ENCODE measurements at places on chromosomes 5 and 9. TPM values are rescaled to one million over a fixed set of nuclear protein-coding genes. Genes with fewer than 3 reads are reported as not detected.

The SPATA31C1 gene
- total RNA-seq: not detected

The PCDHGA7 gene
- 10.0 TPM for total RNA-seq

DNA sequence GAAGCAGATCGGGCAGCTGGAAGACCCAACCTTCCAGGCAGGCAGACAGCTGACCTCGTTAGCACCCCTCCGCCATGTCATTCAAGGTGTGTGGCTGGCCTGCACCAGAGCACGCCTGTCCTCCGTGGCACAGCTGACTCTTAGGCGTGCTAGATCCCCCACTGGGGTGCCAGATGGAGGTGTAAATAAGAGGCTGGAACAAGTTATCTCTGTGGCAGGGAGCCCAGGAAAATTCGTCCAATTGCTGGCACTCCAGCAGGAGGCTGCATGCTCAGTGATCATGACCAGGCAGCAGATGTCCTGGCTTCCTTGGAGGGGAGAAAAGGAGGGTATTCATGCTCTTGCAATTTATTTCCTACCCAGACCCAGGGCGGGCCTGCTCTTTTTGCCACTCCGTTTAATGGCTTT, 7.8 kb upstream of the ALDOB start:
- no peak for DNase-seq

GRCh38 chr5:50415912-50416311, 25.2 kb downstream of the EMB start:
- DNase-seq: no peak

DNA sequence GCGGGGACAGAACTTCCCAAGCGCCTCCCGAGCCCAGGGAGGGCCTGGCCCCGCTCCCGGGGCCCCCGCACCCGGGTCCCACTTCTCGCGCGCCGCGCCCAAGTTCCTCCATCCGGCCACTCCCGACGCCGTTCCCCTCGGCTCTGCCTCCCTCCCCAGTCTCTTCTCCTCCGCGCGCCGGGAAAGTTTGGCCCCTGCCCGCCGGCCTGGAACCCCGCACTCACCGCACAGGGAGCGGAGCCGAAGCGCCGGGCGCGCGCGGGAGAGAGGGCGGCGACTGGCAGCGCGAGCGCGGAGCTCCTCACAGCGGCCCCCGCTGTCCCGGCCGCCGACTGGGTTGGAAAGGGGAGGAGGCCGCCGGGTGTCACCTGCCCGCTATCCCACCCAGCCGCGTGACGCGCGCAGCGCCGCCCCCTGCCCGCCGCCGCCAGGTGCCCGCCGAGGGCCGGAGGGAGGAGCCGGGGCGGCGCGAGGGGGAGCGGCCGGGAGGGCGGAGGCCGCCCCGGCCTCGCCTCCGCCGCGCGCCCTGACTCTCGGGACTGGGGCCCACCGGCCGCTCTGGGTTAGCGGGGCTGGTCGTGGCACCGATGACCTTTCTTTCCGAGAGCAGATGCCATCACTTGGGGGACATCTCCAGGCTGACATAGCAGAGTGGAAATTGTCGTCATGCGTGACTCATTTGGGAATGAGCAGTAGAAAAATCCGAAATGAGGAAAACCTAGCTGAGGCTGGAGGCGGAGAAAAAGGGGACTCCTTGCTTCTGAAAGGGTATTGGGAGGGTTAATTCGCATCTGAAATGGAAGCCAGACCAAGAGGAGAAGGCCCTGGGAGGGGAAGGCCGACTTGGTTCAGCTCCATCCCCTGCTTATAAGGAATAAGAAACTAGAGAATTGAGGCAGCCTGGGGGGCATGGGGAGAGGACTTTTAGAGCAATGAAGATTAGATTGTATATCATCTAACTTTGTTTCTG, at the start of gene ELOVL7:
TSS of gene ELOVL7 (minus strand) at position 334 of the 970 bp plus-strand sequence. CDS start 56,872 bp downstream, outside the sequence.
- DNase-seq: peak; percentile 64

DNA sequence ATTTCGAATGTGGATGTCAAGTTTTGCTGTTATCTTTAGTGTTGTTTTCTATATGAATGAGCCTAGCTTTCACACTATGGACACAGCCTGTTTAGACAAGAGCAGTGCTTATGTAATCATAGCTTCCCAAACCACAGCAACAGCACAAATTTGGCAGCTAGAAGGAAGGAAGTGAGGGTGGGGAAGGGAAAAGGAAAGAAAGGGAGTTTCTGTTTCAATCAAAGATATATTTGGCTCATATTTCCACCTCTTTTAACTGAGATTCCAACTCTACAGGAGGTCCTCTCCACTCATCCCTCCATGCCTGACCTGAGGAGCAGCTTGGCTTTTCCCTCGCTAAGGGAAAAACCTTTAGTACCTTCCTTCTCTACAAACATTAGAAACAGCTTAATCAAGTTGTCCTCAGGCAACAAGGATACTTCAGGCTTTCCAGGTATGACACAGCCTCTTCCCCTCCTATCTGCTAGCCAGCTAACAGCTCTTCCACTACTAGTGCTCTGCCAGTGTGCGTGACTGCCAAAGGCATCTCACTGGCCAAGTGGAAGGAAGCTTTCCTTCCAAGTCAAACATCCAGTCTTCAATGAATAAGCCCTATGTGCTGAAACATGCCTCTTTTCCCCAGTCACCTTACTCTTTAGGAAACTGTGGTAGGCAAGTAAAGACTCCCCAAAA, 268.6 kb upstream of the PTGER4 start:
- DNase-seq: no peak

DNA sequence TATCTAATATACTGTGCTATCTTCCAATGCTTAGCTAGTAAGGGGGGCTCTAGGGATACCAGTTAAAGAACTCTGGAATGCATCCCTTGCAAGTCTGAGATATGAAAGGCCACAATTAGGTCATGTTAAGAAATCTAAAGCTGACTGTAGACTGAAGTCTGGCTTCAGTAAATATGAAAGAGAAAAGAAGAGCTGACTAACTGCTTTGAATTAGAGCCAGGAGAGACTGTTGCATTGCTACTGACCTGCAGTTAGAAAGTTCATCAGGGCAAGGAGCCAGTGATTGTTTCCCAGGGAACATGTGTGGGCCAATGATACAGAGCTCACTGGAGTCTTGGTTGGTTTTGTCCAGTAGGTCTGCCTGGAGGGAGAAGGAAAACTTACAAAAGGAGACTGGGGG, 472.1 kb upstream of the TNC start:
- no peak for DNase-seq

The PCDHA13 gene
- total RNA-seq: 3.5 TPM

The CCIN gene
- not detected for total RNA-seq

The DEPDC1B gene
- 0.29 TPM for total RNA-seq

The PKD2L2 gene
- not detected for total RNA-seq

- DNase-seq: no peak
Observed at GRCh38 chr9:123400926-123401503, 45.0 kb downstream of the CRB2 start.

DNA sequence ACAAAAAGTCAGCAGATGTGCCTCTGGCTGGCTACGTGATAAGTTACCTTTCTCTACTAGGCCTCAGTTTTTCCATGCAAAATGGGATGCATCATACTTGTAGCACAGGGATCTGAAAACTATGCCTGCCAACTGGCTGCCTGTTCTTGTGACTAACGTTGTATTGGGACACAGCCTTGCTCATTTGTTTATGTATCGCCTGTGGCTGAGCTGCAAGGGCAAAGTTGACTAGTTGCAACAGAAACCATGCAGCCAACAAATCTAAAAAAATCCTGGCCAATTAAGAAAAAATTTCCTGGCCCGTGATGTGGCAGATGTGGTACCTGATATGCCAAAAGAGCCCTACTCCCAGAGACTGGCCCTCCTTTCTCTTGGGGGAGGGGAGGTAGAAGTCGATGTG, 131.3 kb downstream of the SEC61B start:
- no peak for DNase-seq

The PRUNE2 gene
- 4.6 TPM for total RNA-seq

- peak; percentile 82 for DNase-seq
Observed at GRCh38 chr5:1385395-1386273, 40.7 kb upstream of the CLPTM1L start.

The UHRF2 gene
- total RNA-seq: 95.6 TPM

- DNase-seq: no peak
Observed at GRCh38 chr5:52786391-52786790, 1.3 kb upstream of the ITGA1 start.

- no peak for DNase-seq
Observed at GRCh38 chr5:14752497-14753071, 88.1 kb downstream of the OTULIN start.

DNA sequence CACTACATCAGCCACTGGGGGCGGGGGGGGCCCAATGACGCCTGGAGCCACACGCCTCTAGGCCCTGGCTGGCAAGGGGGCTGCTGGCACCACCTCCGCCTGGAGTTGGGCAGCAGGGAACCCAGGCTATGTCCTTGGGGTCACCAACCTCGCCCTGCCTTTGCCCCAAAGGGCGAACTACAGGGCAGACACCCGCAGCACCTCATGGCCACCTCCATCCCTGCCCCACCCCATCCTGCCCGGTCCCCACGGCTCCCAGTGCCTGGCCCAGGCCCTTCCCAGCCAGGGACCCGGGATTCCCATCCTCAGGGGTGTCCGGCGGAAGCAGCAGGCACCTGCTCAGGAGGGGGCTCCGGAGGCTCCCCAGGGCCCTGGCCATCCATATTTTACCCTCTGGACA, 37.0 kb downstream of the NACC2 start:
- no peak for DNase-seq

DNA sequence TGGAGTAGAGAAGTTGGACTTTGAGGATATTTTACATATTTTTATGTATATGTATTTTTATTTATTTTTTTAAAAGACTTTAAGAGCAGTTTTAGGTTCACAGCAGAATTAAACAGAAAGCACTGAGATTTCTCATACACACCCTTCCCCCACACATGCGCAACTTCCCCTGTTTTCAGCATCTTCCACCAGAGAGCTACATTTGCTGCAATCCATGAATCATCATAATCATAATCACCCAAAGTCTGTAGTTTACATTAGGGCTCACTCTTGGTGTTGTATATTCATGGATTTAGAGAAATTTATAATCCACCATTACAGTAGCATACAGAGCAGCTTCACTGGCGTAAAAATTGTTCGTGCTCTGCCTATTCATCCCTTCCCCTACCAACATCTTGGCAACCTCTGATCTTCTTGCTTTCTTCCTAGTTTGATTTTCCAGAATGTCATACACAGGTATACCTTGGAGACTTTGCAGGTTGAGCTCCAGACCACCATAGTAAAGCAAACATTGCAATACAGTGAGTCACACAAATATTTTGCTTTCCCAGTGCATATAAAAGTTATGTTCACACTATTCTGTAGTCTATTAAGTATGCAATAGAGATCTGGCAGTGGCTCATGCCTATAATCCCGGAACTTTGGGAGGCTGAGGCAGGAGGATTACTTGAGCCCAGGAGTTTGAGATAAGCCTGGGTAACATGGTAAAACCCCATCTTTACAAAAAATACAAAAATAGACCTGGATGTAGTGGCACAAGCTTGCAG, 9.6 kb upstream of the CCDC171 start:
- no peak for DNase-seq

The SOHLH1 gene
- total RNA-seq: not detected

- no peak for DNase-seq
Observed at GRCh38 chr5:123720955-123721354, 209.0 kb downstream of the CSNK1G3 start.

The IPPK gene
- 12.1 TPM for total RNA-seq

DNA sequence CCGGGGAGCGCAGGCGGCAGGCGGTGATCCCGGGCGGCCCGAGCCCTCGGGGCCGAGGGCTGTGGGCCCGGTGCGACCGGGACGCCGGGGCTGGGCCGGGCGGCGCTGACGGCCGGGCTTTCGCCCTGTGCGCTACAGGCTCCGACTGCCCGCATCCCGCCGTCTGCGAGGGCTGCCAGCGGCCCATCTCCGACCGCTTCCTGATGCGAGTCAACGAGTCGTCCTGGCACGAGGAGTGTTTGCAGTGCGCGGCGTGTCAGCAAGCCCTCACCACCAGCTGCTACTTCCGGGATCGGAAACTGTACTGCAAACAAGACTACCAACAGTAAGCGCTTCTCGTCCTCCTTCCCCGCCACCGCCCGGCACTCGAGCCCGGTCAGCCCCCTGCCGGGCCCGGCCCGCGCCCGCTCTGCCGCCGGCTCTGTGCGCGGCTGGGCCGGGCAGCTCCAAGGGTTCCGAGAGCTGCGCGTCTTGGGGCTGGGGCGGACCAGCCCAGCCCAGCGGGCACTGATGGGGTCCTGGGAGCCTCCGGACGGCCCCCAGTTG, 1.6 kb downstream of the LMX1B start:
- DNase-seq: peak; percentile 72

The FGF10 gene
- total RNA-seq: 31.1 TPM

GRCh38 chr9:20962536-20963225, 68.8 kb downstream of the HACD4 start:
- DNase-seq: no peak

DNA sequence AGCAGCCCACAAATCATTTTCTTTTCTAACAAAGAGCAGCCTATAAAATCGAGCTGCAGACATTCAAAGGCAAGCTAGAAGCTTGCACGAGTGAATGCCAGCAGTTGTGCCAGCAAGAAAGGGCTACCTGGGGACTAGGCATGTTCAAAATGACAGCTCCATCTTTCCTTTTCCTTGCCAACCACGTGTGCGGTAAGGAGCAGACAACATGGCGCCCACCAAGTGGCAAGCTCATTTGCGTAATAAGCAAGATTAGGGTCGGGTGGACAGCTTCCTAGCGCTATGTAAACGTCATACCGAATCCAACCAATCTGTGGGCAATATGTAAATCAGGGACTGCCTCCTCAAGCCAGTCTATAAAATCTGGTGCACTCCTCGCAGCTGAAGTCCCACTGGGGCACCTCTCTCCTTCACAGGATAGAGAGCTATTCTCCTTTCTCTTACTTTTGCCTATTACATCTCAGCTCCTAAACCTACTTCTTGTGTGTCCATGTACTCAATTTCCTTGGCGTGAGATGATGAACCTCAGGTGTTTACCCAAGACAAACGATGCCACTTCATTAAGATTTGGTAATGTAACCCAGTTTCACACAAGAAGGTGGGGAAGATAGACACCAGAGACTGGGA, 22.5 kb upstream of the SPARC start:
- no peak for DNase-seq

The SPINK7 gene
- not detected for total RNA-seq

The PIP5K1B gene
- total RNA-seq: 9.8 TPM

- no peak for DNase-seq
Observed at GRCh38 chr9:117101008-117101407, 313.8 kb downstream of the ASTN2 start.

The KIF4B gene
- not detected for total RNA-seq

DNA sequence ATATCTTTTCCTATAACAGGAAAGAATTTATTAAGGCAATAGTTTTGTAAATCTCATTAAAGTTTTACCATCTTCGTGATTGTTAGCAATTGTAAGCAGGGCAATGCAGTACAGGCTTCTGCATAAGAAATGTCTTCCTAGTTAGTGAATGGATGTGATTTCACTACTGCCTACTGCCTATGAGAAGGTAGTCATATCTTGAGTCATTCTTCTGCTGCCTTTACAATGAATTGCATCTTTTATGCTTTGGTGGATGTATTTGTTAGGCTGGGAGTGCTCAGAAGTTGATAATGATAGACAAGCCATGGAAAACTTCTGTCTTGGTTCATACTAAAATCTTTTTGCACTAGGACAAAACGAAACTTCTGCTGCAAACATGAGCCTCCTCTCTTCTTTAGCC, 128.0 kb downstream of the ADAMTSL1 start:
- DNase-seq: no peak

DNA sequence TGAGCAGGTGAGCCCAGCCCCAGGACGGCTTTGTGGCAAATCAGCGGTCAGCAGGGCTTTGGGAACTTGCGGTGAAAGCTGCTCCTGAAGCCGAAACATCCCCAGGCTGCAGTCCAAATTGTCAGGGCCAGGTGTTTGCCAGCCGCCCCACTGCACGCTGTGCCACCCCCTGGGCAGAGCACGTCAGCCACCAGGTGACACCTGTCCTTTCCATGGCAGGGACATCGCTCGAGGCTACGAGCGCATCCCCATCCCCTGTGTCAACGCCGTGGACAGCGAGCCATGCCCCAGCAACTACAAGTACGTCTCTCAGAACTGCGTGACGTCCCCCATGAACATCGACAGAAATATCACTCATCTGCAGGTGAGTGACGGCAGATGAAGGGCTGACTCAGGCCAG, 64.4 kb upstream of the CACNA1B start:
- no peak for DNase-seq

All from breast epithelium (tissue), 4 donors.